Upper lobe of right lung (tissue), 1 donor: ENCODE measurements at places on chromosomes 1 and 21. TPM values are rescaled to one million over a fixed set of nuclear protein-coding genes. Genes with fewer than 3 reads are reported as not detected.

GRCh38 chr1:106378261-106378660 lies 678.2 kb upstream of the PRMT6 start:
- DNase-seq: no peak

DNA sequence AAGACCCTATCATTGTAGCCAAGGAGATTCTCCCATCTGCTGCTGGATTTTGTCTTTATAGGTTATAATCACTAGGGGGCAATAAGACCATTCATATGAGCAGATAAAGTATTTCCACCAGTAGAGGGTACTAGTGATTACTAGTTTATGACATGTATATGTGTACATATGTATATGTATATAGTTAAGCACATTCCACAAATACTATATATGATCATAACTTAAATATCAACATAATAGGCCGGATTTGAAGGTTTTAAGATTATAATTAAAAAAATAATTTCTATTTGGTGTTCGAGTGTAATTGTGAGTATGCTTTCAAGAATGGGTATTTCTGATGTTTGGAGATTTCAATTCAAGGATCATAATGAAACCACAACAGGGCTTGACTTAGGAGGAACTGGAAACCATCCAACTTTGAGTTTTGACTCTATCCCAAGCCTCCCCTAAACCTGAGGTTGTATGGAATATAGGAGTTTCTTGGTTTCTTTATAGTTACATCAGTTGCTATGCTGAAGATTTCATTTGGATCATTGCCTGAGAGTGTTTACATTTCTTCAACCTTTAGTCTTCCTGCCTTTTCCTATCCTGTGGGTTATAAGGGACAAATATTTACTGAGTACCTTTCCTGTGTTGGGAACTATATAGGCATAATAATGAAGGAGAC lies 16.9 kb downstream of the TCEANC2 start:
- DNase-seq: no peak

GRCh38 chr1:15719381-15720120 lies 16.5 kb upstream of the SLC25A34 start:
- no peak for DNase-seq

DNA sequence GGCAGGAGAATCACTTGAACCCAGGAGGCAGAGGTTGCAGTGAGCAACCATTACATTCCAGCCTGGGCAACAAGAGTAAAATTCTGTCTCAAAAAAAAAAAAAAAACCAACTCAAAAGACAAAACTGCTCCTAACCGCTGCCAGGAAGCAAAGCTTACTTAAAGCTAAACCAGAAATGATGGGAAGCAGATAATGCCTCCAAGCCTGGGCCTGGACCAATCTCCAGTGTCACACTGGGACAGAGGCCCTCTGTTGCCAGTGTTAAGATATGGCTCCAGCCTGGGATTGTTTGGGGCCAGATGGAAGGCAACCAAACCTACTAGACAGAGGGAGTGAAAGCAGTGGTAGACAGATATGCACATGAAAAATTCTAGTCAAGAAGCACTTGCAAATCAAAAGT lies 36.9 kb downstream of the NSL1 start:
- no peak for DNase-seq

DNA sequence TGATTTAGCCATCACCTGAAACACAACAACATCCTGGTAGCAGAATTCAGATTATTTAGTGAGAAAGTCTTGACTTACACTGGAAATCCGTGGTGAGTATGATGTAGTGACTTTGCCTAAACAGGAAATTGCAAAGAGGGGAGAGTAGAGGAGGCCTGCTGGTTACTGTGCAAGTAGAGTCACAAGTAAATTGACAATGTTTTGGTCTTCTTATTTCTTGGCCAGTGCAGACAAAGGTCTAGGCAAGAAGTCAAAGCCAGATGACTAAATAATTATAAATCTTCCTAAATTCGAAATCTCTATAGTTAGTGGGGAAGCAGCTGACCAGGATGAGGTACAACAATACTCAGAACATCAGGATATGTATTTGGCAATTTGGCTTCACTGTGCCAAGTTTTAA lies 159.5 kb upstream of the KCTD3 start:
- DNase-seq: no peak

- DNase-seq: no peak
Observed at GRCh38 chr1:35369922-35370671, 101.6 kb downstream of the ZMYM4 start.

DNA sequence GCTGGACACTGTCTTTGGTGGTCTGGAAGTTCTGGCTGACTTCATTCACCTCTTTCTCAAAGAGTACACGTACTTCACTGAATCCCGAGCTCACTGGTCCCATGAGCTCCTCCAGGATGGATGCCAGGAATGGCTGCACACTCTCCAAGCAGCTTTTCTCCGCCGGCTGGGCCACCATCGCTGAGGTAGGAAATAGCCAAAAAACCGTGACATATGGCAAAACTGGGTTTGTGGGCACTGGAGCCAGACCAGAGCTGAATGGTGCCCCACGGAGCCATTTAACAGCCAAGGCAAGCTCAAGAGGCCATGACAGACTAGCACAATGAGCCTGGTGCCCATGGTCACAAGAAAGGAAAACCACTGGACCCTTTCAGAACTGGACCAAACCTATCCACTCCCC lies 64.0 kb upstream of the EDEM3 start:
- no peak for DNase-seq

DNA sequence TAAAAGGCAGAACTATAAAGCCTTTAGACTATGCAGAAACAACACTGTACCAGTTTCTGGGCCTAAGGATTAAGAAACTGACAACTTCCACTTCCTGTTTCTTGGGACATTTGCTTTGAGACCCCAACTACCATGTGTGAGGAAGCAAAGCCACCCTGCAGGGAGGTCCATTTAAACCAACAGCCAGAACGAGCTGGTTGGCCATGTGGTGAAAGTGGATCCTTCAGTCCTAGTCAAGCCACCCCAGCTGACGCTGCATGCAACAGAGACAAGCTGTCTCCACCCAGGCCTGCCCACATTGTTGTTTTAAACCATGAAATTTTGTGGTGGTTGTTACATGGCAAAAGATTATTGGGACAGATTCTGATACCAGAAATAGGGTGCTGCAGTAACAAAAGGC lies 31.8 kb upstream of the SLFNL1 start:
- DNase-seq: no peak

- no peak for DNase-seq
Observed at GRCh38 chr1:232578651-232579195, 51.2 kb downstream of the SIPA1L2 start.

DNA sequence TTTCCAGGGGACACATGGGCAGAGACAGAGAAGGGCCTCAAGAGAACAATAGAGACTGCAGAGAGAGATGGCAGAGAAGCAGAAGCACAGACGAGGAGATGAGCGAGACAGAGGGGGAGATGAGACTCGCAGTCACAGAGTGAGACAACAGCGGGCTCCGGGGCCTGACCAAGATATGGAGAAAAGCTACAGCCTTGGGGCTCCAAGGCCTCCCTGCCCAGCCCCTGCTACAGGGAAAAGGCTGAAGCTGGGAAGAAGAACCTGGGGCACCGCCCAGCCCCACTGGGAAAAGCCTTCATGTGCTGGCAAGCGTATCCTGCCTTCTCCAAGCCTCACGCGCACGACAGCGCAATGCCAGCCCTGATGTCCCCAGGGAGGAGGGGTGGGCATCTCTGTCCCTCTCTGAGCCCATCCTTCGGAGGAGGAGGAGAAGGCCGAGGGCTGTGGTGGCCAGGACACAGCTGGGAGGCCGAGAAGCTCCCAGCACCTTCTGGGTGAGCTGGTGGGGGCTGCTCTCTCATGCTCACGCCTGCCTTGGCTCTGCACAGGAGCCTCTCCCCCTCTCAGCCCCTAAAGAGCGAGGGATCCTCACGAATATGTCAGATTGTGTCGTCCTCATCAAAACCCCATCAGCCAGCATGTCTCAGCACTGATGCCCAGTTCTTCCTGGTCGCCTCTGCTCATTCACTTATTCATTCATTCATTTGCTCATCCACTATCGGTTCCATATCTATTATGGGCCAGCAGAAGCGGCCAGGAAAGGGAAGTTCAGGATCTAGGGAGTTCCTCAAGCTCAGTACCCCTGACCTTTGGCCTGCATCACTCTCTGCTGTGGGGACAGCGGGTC lies 56.6 kb downstream of the ACOT7 start:
- DNase-seq: no peak

- no peak for DNase-seq
Observed at GRCh38 chr1:50490640-50491039, 67.4 kb upstream of the DMRTA2 start.

GRCh38 chr21:33572350-33572749 lies 16.1 kb downstream of the DONSON start:
- DNase-seq: no peak

- no peak for DNase-seq
Observed at GRCh38 chr21:25862596-25862995, 127.8 kb downstream of the GABPA start.

DNA sequence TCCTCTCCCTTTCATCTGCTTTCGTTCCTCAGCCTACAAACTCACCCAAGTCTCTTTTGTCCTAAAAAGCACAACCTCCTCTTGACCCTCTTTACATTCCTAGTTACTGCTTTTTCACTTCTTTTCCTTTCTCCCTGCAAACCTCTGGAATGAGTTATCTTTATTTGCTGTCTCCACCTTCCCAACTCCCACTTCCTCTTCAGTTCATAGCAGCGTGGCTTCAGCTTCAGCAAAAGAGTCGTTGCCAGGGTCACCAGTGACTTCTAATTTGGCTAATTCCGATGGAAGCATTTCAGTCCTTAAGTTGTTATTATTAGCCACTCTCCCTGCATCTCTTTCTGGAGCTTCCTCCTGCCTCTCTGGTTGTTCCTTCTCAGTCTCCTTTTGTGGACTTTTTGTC lies 6.2 kb upstream of the TMEM54 start:
- DNase-seq: no peak

GRCh38 chr1:192430644-192431043 lies 113.9 kb downstream of the RGS21 start:
- no peak for DNase-seq

GRCh38 chr21:36186081-36186480 lies 29.5 kb downstream of the DOP1B start:
- no peak for DNase-seq

DNA sequence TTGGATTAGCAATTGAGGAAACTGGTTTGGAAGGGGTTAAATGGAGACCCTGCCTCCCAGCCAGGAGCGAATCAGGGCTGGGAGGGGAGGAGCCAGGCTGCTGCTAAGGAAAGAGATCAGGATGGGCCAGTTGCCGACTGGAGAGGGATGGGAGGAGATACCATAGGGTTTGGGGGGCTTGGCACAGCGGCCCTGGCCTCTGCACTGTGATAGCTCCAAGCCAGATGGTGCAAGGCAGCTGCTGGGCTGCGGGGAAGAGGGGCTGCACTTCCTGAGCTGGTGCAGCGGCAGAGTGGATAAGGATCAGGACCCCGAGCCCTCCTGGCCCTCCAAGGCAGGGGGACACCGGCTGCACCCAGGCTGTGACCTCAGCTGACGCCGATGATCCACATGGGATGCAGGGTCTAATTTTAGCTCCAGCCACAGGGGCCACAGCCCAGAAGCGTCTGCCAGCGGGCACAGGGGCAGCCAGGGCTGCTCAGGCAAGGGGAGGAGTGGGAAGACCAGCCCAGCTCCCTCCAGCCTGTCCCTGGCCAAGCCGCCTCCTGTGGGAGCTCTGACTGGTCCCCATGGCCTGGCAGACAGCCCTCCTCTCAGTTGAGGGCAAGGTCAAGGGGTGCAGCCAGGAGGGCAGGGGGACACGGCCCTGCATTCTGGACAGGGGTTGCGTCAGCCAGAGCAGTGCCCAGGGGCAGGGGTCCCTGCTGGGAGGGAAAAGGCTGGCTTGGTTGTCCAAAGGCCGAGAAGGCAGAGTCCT lies at the start of gene EXTL1:
Gene EXTL1 (plus strand): TSS at position 129 of the 757 bp plus-strand sequence. CDS start 872 bp downstream, outside the sequence.
- DNase-seq: no peak

- DNase-seq: no peak
Observed at GRCh38 chr1:9068981-9069325, 482 bp downstream of the SLC2A5 start.

- DNase-seq: no peak
Observed at GRCh38 chr1:246417152-246417812, 89.8 kb downstream of the SMYD3 start.

DNA sequence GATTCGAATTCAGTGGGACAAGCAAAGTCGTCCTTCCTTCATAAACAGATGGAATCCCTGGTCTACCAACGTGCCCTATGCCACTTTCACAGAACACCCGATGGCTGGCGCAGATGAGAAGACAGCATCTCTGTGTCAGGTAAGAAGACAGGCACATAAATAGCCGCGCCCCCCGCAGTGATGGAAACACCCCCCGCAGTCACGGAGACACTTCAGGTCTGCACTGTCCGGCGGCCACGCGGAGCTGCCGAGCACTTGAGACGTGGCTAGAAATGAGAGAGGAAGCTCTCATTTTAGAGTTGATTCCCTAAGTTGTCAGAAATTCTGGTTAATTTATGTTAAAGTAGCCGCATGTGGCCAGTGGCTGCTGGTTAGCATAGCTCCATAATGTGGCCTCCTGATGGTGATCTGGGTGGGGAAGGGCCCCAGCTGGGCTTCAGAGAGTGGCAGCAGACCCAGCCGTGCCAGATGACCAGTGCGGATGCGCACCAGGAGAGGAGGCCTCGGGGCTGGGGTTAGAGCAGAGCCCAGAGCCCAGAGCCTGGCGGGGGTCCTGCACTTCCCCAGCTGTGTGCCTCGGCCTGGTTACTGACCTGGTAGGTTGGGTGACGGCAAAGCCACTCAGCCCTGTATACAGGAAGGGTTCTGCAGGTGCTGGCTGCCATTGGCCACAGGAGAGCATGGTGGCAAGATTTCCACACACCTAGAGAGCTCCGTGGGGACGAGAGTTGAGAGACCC lies 2.9 kb downstream of the TPRG1L start:
- DNase-seq: no peak

- no peak for DNase-seq
Observed at GRCh38 chr1:234992065-234992464, 136.6 kb downstream of the TOMM20 start.

DNA sequence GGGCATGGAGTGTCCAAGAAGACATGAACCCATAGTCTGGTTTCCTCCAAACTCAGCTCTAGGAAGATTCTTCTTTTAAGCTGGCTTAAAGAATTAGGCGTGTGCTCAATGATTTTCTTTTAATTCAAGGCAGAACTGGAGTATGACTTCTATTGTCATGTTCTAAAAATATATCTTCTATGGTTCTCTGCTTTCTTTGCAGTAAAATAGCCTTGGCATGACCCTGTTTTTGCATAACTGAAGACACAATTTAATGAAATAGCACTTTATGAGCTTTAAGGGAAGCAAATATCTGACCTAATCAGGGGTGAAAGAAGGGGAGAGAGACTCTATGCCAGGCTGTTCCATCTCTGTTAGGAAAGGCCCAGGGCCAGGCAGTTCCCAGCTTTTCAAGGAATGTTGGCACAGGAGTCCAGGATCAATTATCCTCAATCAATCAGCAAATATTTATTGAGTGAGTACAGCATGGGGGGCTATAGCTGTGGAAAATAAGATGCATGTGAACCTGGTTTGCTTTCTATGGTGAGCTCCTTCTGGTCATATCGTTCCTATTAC lies 7.2 kb upstream of the CSF1 start:
- no peak for DNase-seq

GRCh38 chr1:39173995-39174380 lies 30.5 kb upstream of the MACF1 start:
- DNase-seq: no peak

Gene SYCP1
- not detected for total RNA-seq

Gene ALG14
- 3.4 TPM for total RNA-seq

Gene VHLL
- not detected for total RNA-seq

Gene NTRK1
- 1.2 TPM for total RNA-seq

Gene IVNS1ABP
- 88.6 TPM for total RNA-seq

Gene FCRL1
- total RNA-seq: 1.4 TPM

Gene CHI3L1
- 85.1 TPM for total RNA-seq

Gene LBR
- total RNA-seq: 55.2 TPM

Gene NCF2
- total RNA-seq: 144 TPM

Gene DPT
- total RNA-seq: 44.7 TPM
